ENCODE measurements at places on chromosomes 3 and 15.
A peak's percentile ranks its signal among the peaks of the same experiment; 100 is the strongest.

DNA sequence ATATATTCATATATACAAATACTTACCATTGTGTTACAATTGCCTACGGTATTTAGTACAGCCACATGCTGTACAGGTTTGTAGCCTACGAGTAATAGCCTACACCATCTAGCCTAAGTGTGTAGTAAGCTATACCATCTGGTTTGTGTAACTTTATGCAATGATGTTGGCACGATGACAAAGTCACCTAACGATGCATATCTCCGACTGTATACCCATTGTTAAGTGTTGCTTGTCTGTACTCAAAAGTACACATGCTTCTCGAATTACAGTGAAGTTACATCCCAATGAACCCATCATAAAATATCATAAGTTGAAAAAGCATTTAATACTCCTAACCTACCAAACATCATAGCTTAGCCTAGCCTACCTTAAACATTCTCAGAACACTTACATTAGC is 327.1 kb downstream of the KBTBD8 start:
- DNase-seq, result no peak

DNA sequence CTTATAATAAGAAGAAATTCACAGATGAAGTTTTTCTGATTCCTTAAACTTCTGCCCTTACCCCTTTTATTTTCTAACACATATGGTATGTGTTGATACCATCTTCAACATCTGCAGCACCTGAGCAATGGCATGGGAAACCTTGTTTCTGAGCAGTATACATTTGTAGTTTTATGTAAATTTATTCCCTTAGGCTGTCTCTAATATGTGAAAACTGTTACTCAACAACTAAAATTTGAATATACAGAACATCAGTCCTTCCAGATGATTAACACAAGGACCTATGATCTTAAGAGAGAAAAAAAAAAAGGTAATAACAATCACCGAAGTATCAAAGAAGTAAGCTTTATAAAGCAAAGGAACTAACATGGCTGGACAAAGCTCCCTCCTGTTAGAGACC is 190.5 kb downstream of the TBC1D5 start:
- no peak for DNase-seq

- no peak for DNase-seq
These were observed 192.6 kb upstream of the ALCAM start for GRCh38 chr3:105174017-105174615.

DNA sequence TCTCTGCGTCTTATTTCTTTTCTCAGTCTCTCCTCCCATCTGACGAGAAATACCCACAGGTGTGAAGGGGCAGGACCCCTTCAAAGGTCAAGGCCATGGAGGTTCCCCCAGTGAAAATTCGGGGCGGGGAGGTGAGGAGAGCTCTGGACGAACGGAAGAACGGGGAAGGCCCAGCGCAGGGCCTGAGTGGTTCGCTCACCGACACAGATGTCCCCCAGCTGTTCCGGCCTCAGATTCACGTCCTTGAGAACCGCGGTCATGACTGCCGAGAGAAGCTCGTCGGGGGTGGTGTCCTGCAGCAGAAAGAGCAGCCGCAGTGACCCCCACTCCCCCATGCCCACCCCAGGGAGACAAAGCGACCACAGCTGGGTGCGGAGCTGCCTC is 542 bp downstream of the ACAA1 start:
- DNase-seq, result no peak

- DNase-seq, result peak; percentile 33
These were observed 40.2 kb upstream of the IDH2 start for GRCh38 chr15:90142216-90143165.

GRCh38 chr15:33451385-33451784 is 140.6 kb downstream of the RYR3 start:
- DNase-seq, result no peak

DNA sequence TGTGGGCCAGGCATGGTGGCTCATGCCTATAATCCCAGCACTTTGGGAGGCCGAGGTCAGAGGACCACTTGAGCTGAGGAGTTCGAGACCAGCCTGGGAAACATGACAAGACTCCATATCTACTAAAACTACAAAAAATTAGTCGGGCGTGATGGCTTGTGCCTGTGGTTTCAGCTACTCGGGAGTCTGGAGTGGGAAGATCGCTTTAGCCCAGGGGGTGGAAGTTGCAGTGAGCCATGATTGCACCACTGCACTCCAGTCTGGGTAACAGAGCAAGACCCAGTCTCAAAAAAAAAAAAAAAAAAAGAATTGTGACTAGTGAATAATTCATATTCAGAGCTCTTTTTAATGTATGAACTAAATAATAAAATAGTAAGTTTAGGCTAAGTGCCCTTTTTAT is 87.8 kb upstream of the TSEN2 start:
- DNase-seq, result no peak

DNA sequence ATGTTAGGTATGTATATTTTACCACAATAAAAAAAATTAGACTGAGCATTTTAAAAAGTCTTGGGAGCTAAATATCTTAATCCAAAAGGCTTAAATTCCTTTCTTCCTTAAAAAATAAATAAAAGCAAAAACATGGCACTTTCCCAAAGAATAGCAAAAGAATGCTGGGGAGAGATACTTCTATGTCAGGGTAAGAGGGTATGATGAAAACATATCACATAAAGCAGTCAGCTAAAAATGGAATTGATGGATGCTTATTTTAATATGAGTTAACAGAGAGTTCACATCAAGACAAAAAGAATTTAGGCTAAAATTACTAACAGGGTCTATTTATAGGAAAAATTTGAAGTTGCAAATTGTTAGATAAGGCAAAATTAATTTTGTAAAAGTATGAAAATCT is 141.0 kb downstream of the MYLK start:
- DNase-seq, result no peak

GRCh38 chr15:66298803-66299251 is 5.5 kb downstream of the DIS3L start:
- DNase-seq, result no peak

GRCh38 chr3:55471084-55471483 is 16.0 kb downstream of the WNT5A start:
- DNase-seq, result no peak

DNA sequence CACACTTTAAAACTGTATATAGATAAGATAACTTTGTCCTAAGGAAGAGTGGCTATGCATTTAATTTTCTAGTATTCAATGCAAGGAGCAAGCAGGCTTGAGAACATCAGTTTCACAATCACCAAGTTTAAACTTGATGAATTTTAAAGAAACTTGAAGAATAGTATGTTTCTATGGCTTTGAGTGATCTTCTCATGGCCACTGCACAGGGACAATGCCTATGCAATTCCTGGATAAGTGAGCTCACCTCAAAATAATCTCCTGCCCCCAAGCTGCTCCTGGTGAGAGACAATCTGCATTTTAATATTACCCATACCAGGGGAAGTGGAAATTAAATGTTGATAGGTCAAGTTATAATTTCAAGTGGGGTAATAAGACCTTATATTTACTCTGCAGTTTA is 376.6 kb upstream of the CBLB start:
- DNase-seq, result no peak

- no peak for DNase-seq
These were observed 73.3 kb downstream of the NSMCE3 start for GRCh38 chr15:29196290-29196689.

GRCh38 chr3:13487403-13487802 is 7.3 kb downstream of the HDAC11 start:
- DNase-seq, result no peak

All from stimulated activated CD4-positive, alpha-beta T cell treated with anti-CD3 and anti-CD28 coated beads, Interleukin-2, amount 100 ng/mL, for 4 hours (primary cell).